ENCODE measurements at places on chromosomes 5 and 9.
A peak's percentile ranks its signal among the peaks of the same experiment; 100 is the strongest.

- no peak for DNase-seq
Measured at GRCh38 chr5:122972877-122973276, 63.6 kb downstream of the PPIC start.

GRCh38 chr9:95864852-95865580 is 10.5 kb upstream of the ERCC6L2 start:
- no peak for DNase-seq

GRCh38 chr9:95574176-95574575 is 57.4 kb upstream of the PTCH1 start:
- DNase-seq, result peak; percentile 29

DNA sequence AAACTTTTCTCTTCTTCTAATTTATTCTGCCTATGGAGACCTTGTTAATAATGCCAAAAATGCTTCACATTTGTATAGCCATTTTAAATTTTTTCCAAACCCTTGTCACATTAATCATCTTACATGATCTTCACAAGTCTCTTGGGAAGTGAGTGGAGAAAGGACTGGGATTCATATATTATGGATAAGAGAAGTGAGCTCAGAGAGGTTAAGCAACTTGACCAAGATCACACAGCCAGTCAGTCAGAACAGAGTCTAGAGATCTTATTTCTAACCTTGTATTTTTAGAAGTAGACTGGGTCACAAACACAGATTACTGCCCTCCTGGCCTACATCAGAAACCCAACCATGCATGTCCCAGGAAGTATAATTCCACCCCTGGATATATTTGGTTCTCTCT is 218.0 kb upstream of the ADRA1B start:
- DNase-seq, result no peak

DNA sequence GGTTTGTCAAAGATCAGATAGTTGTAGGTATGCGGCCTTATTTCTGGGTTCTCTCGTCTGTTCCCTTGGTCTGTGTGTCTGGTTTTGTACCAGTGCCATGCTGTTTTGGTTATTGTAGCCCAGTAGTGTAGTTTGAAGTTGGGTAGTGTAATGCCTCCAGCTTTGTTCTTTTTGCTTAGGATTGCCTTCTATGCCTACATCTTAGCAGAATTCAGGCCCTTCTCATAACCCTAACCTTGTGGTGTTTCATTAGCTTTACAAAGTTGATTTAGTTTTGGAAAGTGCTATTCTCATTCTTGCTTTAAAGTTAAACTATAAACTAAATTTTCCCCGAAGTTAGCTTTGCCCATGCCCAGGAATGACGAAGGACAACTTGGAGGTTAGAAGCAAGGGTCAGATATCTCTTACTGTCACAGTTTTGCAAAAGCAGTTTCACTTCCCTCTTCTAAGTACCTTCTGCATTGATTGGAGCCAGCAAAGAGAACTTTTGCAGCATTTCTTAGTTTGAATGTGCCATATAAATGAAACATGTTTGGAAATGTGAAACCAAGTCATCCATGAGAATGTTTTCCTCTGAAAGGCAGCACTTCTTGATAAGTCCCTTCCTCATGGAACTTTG is 274.3 kb upstream of the DMRT1 start:
- no peak for DNase-seq

GRCh38 chr9:109072821-109073435 is 46.8 kb downstream of the TMEM245 start:
- DNase-seq, result no peak

- DNase-seq, result no peak
Measured at GRCh38 chr5:151039665-151040064, 19.3 kb downstream of the GPX3 start.

- peak; percentile 44 for DNase-seq
Measured at GRCh38 chr9:35618325-35618727, at the start of gene CD72. Gene CD72, minus strand, starts transcription at chr9:35618413. Its CDS starts 110 bp downstream, at chr9:35618303.

DNA sequence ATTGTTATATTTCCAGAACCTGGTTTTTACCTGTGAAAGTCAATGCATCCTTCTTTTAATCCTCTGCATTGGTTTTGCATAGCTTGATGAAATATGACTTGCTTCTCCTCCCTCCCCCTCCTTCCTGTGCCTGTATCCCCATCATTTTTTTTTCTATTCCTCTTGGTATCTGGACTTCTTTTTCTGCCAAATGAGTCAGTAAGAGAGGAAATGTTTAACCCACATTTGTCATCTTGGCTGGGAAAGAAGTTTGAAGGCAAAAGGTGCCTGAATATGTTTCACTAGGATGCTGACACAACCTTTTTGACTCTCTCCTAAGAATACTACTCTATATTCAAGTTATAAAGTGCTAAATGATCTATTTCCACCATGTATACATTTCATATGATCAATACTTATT is 35.5 kb upstream of the CDKN2B start:
- DNase-seq, result no peak

DNA sequence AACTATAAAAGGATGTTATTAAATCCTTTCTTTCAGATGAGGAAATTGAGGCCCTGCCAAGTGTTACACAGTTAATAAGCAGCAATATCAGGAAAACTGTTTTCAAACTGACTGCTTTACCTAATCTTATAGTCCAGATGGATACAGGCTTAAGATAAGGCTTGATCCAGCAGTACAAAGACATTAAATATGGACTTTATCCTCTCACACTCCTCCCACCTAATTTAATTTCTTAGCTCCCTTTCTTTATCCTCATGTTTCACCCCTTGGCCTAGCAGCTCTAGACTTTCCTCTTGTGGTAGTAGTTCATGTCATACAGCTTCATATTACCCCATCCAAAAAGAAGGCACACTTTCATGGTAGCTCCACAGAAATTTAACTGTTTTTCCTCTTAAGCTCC is 164.5 kb downstream of the BAAT start:
- no peak for DNase-seq

DNA sequence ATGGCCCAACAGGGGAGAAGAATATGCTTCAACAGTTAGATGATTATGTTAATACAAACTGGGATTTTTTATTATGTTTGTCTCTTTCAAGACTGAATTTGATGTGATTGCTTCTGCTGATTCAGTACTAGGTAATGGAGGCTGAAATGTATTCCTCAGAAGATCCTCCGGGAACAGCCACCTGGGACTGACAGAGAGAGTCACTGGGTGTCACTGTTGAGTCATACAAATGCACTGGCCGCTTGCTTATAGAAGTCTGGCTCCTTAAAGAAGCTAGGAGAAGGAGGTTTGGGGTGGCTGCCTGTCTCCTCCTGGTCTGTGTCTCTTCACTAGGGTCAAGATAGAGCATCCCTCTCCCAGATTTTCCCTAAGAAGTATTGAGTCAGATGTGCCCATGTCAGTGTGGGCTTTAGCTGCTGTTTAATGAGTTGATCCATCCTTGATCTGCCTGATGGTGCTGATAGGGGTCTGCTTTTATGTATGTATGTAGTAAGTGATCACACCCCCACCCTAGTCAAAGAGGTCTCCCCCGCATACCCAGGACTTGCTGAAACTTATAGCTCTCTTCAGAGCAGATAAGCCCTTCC is 773.4 kb downstream of the BRINP1 start:
- no peak for DNase-seq

DNA sequence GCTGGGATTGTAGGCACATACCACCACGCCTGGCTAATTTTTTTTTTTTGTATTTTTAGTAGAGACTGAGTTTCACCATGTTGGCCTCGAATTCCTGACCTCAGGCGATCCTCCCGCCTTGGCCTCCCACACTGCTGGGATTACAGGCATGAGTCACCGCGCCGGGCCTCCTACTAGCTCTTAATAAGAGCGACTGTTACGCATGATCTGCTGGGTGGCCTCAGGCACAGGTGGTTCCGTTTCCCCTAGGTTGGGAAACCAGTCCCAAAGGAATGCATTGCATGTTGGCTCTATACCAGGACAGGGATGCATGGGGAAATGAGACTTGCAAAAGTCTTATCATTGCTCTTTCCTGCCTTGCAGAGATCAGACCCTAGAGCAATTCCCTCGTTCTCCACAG is 184.7 kb upstream of the PPP1R26 start:
- DNase-seq, result no peak

DNA sequence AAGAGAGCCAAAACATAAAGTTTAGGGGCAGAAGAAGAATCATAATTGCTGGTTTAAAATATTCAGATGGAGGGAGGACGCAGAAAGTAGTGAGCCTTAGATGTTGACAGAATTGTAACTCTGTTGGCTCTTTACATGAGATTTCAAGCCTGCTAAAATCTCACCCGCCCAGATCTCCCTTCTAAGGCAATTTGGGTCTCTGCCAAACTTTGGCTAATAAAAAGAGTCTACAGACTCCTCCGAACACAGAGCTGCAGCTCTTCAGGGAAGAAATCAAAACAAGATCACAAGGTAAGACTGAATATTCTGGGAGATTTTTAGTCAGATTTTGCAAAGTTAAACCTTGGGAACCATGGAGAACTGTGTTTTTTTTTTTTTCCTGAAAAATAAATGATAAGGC is at the start of gene IL33:
Gene IL33, plus strand, starts transcription at position 246 of the 400 bp plus-strand sequence. CDS start 25,888 bp downstream, outside the sequence.
- DNase-seq, result no peak

GRCh38 chr9:70262366-70262765 is 3.6 kb downstream of the SMC5 start:
- no peak for DNase-seq

- no peak for DNase-seq
Measured at GRCh38 chr5:128763321-128763720, 202.0 kb upstream of the SLC27A6 start.

DNA sequence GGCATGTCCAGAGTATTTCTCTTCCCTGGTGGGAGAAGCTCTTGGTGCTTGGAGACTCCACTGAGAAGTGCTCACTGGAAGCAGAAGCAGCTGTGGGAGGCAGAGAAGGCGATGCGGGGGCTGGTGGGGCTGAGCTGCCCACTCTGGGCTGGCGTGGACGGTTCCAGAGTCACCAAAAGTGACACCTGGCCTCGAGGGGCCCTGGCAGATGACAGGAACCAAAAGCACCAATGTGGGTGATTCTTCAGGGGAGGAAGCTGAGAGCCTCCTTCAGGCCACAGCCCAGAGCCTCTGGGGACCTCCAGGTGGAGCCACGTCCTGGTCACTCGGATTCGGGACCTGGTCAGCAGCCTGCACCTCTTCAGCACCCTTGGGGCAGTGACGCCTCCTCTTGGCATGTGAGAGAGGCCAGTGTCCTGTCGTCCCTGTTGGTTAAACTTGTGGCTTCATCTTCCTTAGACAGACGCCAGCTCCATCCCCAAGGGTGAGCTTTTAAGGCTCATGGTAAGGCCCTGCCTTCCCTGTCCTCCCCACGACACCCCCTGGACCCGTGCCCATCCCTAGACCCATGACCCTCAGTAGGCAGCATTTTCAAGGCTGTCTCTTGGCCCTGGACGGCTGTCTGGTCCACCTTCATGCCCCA is 78.7 kb upstream of the IRX4 start:
- no peak for DNase-seq

DNA sequence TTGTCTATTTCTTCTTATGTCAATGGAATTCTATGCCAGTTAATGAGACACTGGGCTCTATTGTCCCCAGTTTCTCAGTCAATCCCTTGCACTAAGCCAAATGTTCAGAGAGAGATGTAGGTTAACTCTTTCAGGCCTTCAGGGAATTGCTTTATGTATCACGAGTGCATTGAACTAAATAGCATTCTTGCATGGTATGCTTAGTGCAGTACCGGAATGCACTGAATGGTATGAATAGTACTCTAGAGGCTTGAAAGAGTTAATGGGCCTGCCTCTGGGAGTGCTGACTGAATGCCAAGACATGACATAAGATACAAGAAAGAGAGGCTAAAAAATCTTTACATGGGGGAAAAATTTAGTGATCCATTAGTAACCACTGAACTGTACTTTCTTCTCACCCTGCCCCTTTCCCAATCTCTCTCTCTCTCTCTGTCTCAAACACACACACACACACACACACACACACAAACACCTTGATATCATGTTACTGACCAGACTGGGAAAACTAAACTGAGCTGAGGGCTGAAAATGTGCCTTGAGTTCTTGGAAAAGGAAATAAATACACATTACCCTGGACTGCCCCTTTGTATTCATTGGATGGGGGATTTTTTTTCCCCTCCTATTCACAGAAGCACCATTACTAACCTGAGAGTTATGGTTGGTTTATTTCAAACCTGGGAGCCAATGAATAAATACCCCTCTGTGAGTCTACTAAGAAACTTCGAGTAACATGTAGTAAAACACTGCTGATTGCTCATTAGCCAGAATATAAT is 35.4 kb upstream of the TMC1 start:
- no peak for DNase-seq

DNA sequence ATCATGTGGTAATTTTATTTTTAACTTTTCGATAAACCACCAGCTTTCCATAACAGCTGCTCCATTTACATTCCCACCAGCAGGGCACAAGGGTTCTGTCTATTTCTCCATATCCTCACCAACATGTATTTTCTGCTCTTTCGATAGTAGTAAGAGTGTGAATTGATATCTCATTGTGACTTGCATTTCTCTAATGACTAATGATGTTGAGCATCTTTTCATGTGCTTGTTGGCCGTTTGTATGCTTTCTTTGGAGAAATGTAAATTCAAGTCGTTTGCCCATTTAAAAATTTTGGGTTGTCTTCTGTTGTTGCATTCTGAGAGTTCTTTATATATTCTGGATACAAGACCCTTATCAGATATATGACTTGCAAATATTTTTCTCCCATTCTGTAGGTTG is 45.9 kb downstream of the PSD2 start:
- no peak for DNase-seq

GRCh38 chr9:136178061-136178772 is 26.7 kb downstream of the LHX3 start:
- DNase-seq, result no peak

GRCh38 chr9:12681620-12682019 is 11.6 kb upstream of the TYRP1 start:
- no peak for DNase-seq

DNA sequence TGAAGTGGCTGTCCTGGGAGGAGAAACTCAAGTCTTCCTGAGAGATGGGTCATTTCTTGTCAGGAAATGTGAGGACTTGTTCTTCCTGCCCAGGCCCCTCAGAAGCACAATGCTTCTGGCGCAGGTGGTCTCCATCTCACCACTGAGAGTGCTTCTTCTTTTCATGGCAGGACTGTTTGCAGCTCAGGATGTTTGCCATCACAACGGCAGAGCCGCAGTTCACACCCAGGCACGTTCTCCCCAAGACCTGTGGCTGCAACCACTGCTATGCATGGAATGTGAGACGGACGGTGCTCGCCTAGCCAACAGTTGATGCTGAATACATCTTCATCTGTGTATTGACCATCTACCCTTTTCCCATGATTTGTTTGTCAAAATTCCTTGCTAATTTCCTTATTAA is 216.3 kb downstream of the GADD45G start:
- no peak for DNase-seq

DNA sequence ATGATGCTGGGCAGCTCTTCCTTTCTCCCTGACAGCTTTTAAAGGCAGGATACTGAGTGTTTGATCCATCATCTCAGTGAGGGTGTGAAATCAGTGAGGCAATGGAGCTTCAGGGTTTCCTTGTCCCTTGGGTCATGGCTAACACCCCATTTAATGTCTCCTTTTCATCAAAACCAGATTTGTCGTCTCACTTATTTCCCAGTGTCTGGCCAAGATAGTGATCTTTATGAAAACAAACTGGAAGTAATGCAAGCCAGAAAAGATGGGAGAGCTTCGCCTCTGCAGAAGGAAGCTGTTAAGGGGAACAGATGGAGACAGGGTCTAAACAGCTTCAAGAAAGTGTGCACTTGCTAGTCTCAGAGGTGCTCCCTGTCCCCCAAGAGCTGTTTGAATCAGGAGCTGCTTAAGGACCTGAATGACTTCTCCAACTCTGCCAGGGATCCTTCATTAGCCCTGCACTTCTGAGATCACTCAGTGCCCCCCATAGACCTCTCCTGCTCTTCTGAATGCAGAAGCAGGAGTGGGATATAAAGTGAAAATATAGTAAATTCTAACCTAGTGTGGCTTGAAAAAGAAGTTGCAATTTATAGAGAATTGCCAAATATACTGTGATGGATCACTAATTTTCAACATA is 96.1 kb downstream of the F2RL2 start:
- no peak for DNase-seq

GRCh38 chr5:72497823-72498222 is 9.4 kb downstream of the ZNF366 start:
- no peak for DNase-seq

Measured in CD4-positive, alpha-beta T cell treated with Interleukin-1 beta for 1 hour (primary cell).